ENCODE measurements at places on chromosomes 2 and 18.
A peak's percentile ranks its signal among the peaks of the same experiment; 100 is the strongest.

DNA sequence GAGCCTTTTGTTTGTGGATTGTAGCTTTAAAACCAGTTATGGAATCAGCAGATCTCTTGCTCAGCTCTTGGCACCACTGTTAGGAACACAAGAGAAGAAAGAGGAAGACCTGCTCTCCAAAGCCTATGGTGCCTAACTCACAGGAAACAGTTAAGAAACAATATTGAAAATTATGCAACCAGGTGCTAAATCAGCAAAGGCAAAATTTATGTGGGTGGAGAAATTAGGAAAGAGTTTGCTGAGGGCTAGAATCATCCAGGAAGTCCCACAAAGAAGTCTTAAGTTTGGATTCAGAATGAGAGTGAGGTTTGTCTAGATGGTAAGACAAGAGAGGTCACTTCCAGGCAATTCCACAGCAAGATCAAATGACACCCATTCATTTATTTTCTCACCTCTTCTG, 49.4 kb downstream of the AOX1 start:
- DNase-seq: no peak

GRCh38 chr2:69118609-69119008, 105.6 kb downstream of the ANTXR1 start:
- DNase-seq: no peak

- DNase-seq: no peak
Observed at GRCh38 chr18:48945953-48946217, 4.9 kb downstream of the SMAD7 start.

DNA sequence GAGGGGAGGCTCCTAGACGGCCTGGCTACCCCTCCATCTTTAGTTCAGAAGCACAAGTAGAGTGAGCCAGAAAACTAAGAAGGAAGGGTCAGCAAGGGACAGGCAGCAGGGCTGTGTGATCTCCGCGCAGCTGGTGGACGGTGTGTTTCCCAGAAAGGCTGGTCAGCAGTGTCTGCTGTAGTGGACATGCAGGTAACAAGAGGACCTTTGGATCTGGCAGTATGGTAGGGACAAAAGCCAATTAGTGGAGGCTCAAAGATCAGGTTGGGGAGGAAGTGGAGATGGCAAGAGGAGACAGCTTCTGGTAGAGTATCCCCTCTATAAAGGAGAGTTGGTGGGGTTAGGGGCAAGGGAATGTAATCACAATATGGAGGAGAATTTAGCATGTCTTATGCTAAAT, 95.1 kb downstream of the NCK2 start:
- DNase-seq: no peak

DNA sequence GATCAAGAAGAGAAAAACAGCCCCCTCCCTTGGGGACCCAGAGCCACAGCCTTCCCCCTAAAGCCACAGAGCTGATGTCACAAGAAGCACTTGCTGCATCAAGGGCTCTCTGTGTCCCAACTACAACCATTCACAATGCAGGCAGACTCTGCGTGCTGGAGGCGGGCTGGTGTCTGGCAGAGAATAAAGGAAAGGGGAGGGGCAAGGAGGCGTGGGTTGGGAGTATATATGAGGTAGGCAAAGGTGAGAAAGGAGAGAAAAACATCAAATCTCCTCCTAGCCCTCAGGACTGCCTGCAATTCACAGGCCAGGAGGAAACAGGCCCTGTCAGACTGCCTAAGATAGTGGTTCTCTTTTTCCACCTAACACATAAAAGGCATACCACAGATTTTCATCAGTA, 48.8 kb upstream of the IHH start:
- DNase-seq: no peak

DNA sequence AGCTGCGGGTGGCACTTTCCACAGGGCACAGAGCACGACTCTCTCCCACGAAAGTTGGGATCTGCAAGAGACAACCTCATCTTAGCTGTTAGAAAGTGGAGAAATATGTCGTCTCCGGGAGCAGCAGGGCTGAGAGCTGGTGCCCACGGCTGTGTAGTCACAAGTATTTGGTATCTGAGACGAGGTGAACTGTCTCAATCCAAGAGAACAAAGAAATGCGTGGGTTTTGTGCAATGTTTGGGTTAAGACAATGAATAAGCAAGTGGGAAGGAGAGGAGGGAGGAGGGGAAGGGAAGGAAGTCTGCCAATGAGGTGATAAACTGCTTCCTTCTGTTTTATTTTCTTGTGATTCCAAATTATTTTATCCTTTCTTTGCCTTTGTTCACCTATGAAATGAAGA, 18.0 kb downstream of the DYTN start:
- no peak for DNase-seq

DNA sequence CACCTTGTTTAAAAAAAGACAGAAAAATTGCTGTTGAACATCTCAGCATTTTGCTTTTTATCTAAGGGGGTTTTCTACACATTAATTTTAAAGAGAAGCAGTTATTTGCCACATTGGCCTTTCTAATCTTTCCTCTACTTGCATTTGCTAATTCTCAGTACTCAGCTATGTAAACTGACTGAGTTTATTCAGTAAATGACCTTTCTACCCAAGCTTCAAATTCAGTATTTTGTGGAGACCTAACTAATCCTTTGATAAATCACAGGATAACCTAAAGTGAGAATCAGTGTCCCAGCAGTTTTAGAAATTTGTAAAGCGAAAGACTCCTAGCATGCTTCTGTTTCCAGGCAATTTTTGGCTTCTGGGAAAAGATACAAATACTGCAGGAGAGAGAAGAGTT, 288.4 kb downstream of the ASXL3 start:
- no peak for DNase-seq

GRCh38 chr2:145584353-145584752, 1064.4 kb upstream of the ZEB2 start:
- DNase-seq: no peak

DNA sequence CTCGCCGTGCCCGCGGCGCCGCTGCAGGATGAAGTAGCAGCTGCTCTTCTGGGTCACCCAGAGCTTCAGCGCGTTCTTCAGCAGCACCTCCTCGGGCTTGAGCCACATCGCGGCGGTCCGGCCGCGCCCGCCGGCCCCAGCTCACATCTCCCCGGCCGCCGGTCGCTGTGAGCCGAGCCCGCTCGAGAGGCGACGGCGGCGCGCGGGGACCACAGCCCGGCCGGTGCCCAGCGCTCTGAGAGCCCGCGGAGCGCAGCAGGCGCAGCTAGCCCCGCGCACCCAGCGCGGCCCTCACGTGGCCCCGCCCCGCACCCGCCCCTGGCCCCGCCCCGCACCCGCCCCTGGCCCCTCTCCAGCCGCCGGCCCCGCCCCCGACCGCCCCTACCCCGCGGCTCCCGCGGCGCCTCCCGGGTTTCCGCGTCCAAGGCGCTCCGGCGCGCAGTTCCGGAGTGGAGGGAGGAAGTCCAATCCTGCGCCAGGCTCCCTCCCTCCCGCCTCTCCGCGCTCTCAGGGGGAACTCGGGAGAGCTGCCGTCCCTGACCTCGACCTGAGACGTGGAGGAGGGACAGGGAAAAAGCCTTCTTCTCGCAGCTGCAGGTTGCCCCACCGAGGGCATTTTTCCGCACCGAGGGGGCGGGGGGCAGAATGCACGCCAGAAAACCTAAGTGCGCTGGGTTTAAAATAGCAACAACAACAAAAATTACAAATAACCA, at the start of gene TBC1D8:
TSS of gene TBC1D8 (minus strand) at position 237 of the 713 bp plus-strand sequence. CDS start at position 108, 129 bp downstream.
- DNase-seq: peak; percentile 96

DNA sequence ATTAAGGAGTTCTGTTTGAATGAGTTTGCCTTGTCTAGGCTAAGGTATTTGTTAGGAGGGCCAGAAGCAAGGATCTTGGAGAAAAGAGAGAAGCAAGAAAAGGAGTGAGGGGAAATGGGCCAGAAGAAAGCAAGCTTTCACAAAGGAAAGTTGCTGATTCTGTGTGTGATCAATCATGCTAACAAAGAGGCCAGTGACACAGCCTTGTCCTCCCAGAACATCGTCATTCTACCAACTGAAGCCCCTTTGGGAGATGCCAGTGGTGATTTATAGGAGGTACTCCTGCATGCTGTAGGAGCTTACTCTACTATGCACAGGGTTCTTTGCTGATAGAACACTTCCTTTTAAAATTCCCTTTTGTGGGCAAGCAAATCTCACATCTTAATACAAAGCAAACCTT, 449.2 kb upstream of the SPRED2 start:
- no peak for DNase-seq

DNA sequence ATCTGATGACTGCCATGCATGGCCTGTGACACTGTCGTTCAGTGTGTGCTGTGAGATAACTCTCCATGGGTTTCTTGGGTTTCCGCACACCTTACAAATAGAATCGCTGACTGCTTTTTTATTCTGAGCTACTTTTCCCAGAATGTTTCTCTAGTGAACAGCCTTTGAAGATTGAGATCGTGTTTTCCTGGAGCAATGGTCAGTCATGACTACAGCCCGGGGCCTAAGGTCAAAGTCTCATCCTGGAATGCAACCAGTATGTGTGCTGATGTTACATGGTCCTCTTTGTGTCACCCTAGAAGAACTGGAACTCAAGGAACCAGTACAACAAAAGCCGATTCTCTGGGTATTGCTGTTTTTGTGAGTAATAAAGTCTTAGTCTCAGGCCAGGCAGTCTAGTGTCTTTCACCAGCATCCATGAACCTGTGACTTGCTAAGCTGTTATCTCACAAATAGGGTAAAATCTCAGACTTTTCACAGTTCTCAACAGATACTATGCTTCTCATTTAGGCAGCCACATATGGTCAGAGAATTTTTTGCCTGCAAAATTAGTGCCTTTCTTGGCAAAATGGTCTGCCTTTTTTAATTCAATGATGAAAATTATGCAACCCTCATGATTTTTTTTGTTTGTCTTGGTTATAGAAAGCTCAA, 124.9 kb upstream of the PIEZO2 start:
- DNase-seq: no peak

DNA sequence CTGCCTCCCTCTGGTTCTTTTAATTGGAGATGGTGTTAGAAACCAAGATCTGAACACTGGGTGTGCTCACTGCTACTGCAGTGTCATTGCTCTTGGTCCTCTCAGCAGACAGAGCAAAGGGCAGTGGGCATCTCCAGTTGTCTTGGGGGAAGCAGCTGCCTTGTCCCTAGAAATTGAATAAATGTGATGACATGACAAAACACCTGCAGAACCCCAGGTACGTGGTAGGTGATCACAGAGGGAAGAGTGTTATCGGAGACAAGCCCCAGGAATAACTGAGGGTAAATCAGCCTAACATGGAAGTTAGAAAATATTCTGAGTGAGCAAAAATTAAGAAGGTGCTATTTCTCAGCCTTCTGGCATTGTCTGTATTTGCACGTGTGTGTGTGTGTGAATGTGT, 311.9 kb upstream of the HDAC4 start:
- DNase-seq: peak; percentile 9

- DNase-seq: no peak
Observed at GRCh38 chr2:192146069-192147015, 48.4 kb downstream of the TMEFF2 start.

DNA sequence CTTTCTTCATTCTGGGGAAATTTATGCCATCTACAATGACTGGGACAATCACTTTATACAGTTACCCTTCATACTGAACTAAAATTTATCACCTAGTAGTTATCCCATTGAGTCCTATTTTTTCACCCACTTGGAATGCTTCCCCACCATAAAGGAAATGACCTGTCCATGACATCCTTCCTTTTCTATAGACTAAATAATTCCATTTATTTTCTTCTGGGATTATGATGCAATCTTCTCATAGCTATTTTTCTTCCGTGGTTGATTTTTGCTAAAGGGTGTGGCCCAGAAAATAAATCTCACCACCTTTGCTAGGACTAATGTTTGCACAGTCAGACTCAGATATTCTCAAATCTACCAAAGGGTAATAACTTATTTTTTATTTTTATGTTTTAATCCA, 186.1 kb upstream of the NRXN1 start:
- DNase-seq: no peak

- DNase-seq: no peak
Observed at GRCh38 chr2:231144896-231145295, 20.1 kb upstream of the HTR2B start.

DNA sequence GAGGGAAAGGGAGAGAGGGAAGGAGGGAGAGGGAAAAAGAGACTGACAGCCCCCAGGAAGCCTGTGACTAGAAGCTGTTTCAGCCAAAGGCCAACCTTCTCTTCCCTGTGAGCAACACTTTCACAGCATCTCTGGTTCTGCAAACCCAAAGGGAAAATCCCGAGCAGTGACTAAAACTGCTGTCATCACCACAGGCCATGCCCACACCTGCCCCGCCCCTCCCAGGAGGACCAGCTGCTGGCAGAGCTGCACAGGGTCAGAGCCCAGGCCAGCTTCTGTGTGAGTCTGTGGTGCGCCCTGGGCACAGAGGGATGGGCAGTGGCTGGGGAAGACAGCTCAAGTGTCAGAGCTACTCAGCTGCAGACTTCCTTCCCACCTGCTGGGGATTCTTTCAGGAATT, 64.9 kb upstream of the OTOS start:
- DNase-seq: peak; percentile 68

GRCh38 chr2:105488285-105488684, 89.4 kb upstream of the FHL2 start:
- no peak for DNase-seq

- DNase-seq: no peak
Observed at GRCh38 chr18:62898359-62898758, 183.0 kb downstream of the PHLPP1 start.

DNA sequence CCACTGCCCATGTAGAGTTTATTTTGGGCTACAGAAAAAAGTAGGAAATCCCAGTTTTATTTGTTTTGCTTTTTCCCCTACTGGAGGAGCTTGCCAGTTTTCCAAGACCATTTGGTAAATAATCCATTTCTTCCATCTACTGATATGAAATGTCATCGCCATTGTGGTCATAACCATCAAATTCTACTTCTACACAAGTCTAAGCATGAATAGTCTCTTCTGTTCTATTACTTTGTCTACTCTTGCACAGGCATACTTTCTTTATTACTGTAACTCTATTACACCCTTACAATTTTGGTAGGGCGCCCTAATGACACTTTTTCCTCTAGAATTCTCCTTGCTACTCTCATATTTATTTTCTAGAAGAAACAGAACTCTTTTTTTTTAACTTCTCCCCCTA, 120.7 kb downstream of the ATAD2B start:
- no peak for DNase-seq

DNA sequence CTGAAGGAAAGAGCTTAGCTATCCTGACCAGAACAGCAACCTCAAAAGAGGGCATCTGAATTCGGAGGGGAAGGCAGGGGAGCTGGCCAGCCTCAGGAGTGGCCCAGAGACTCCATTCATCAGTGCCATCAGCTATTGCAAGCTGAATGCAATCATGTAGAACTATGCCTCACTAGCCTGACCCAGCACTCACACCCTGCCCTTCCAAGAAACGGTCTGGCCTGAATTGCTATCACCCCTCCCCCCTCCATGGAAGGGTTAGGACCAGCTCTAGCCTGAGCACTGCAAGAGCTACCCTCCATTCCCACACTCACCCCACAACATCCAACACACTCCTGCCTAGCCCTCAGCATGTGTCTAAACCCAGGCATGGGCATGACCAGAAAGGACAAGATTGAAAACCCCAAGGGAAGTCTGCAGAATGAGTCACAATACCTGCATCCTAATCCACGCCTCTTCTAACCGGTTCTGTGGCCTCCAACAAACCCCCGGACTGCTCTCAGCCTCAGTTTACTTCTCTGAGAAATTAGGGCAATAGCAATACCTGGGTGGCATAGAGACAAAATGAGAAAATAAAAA, 120.3 kb downstream of the BCL11A start:
- DNase-seq: no peak

GRCh38 chr2:56018267-56018666, 94.7 kb upstream of the EFEMP1 start:
- no peak for DNase-seq

- no peak for DNase-seq
Observed at GRCh38 chr2:202718614-202719013, 83.8 kb downstream of the FAM117B start.
